ENCODE measurements at places on chromosomes 16 and 17.

DNA sequence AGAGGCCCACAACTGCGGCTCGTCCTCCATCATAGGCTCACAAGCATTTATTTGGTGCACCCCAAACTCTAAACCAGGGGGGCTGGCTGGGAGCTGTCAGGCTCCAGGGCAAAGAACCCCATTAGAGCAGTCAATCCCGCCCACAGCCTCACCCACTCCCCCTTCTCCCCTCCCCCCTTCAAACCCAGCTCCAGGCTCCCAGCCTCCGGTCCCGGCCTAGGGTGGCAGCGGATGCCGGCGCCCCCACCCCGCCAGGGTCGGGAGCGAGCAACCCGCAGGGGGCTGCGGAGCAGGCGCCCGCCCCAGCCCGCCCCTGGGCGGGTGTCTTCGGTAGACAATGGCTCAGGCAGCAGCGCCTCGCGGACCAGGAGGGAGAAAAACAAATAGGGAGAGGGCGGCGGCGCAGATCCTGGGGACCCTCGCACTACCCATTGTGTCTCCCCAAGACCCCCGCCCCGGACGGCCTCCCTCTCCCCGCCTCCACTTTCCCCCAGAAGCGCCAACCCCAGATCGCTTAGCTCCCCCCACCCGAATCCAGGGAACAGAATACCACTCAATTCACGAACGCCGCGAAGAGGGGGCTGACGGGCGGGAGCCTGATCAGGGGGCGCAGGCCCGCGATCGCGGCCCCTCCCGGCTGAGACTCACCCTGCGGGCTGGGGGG is 572 bp downstream of the FAM171A2 start:
- no peak for DNase-seq

GRCh38 chr16:65307286-65307685 is 185.4 kb upstream of the CDH11 start:
- DNase-seq = no peak

GRCh38 chr17:2282297-2282873 is 21.2 kb downstream of the SMG6 start:
- DNase-seq = peak; percentile 66

DNA sequence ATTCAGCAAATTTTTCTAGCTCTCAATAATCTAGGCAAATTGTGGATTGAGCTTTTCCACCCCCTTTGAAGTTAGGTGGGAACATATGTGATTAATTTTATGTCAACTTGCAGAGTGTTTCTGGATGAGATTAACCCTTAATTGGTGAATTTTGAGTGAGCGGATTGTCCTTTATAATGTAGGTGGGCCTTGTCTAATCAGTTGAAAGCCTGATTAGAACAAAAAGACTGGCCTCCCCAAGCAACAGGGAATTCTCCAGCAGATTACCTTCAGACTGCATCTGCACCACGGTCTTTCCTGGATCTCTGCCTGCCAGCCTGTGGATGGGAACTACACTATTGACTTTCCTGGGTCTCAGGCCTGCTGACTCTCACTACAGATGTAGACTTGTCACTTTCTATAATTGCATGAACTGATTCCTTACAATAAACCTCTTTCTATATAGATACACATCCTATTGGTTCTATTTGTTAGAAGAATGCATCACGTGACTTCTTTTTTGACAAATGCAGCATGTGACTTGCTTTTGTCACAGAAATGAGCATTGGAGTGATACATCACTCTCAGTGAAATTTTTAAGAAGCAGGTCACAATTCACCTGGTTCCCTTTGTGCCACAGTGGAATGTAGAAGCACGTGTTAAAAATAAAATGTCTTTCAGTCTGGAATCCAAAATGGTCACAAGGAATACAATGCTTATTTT is 1038.3 kb downstream of the CDH11 start:
- DNase-seq = no peak

GRCh38 chr16:3863587-3863986 is 16.9 kb downstream of the CREBBP start:
- DNase-seq = no peak

DNA sequence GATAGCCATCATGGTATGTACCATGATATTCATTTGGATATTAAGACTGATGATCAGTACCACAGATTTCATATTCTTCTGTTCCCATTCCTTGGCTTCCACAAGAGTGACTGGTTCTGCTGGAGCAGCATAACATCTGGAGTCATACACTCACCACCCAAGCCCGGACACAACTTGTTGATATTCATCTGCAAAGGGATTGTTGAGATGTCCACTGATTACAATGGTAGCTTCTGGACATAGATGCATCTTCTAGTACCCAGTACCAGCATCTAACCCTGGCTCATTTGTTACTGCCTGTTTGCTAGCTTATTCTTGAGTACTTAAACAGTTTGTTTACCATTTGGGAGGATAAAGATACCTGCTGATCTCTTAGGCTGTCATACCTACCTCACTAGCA is 235.7 kb upstream of the AXIN2 start:
- DNase-seq = no peak

GRCh38 chr16:62568926-62569325 is 532.7 kb upstream of the CDH8 start:
- no peak for DNase-seq

DNA sequence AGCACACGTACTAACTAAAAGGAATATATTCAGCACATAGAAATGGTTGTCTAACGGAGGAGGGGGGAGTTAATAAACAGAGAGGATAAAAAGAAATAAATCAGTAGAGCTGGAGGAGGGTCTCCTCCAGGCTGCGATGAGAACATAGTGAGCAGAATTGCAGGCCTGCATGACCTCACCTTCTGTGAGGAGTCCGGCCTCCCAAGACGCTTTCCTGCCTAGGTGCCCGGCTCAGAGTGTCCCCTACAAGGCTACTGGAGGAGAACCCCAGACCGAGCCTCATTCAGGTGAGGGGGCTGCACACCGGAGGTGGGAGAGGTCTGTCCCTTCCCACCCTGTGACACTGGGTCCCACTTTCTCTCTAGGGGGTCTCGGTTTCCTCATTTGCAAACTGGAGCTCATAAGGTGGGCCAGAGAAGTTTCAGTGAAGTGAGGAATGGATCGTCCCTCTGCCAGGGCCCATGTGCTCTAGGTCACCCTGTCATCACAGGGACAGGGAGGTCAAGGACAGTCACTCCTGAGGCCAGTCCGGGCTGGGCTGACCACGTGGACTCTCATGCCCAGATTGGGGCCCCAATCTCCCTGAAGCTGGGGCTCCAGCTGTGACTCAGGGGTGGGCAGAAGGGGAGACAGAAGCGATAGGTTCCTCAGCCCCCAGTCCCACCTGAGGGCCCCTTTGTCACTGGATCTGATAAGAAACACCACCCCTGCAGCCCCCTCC is 3.3 kb upstream of the HBM start:
- no peak for DNase-seq

DNA sequence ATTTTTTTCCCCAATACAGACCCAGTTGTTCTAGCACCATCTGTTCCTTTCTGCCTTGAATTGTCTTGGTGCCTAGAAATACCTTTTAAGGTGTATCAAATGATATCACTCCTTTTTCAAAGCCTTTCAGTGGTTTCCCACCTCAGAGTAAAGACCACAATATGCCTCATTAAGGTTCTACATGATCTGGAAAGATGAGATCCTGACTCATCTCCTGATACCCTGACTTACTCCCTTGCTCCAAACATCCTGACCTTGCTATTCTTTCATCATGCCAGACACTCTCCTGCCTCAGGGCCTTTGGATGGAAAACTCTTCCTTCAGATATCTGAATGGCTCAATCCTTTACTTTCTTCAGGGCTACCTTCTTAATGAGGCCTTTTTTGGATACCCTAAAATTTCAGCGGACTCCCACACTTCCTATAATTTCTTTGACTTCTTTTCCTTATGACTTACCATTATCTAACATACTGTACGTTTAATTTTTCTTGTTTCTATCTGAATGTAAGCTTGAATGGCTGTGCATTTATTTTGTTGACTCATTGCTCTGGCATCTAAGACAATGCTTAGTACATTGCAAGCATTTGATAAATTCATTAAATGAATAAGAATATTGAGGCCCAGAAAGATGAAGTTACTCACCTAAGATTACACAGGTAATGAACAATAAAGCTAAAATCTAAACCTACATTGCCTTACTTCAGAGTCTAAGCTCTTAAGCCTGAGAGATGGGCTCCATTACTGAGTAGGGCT is 19.2 kb downstream of the FLOT2 start:
- DNase-seq = no peak

DNA sequence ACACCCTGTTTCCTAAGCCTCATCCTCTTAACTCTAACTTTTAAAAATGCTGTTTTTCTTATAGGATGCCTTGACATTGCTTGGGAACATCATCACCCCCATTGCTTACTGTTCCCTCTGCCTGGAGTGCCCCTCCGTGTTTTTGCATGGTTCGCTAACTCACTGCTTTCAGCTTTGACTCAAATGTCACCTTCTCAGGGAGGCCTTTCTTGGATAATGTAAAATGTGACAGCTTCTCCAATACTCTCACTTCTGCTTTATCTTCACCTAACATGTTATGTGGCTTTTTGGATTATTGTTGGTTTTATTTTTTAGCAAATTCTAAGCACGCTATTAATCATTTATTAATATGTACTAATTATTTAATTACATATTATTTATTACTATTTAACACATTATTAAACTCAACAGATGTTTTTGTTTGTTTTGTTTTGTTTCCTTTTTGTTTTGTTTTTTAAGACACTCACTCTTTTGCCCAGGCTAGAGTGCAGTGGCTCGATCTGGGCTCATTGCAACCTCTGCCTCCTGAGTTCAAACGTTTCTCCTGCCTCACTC is 3.8 kb downstream of the CRYM start:
- no peak for DNase-seq

- DNase-seq = no peak
Measured at GRCh38 chr16:2524339-2524938, 4.3 kb downstream of the AMDHD2 start.

DNA sequence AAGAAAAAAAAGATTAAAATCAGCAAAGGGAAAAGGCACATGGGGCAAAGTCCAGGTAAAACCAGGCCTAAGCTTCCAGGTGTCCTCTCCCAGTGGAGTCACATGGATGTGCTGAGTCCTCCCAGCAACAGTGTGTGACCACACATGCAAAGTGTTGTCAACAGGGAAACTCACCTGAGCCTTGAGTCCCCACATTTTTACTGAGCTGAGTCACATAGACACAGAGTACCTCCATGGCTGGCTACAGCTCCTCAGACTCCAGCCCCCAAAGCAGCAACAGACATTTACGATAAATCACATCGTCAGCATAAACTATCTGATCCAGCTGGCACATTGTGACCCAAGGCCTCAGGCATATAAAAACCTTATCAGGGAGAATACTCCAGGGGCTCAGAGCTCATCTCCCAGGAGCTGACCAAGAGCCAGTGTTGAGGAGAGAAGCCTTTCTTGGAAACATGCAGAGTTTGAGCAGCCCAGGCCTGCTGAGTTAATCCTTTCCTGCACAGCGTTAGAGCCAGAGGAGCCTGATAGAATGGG is 20.5 kb downstream of the ERCC4 start:
- DNase-seq = no peak

- DNase-seq = peak; percentile 76
Measured at GRCh38 chr16:29825145-29826044, 5.1 kb downstream of the MVP start.

DNA sequence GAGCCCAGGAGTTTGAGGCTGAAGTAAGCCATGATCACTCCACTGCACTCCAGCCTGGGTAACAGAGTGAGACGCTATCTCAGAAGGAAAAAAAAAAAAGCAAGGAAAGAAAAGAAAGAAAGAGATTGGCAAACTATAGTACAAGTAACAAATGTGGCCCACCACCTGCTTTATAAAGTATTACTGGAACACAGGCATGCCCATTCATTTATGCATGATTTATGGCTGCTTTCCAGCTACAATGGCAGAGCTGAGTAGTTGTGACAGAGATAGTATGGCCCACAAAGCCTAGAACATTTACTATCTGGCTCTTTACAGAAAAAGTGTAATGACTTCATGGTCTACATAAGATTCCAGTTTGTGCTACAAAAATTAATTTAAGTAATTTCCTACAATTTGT is 23.6 kb downstream of the C16orf87 start:
- no peak for DNase-seq

DNA sequence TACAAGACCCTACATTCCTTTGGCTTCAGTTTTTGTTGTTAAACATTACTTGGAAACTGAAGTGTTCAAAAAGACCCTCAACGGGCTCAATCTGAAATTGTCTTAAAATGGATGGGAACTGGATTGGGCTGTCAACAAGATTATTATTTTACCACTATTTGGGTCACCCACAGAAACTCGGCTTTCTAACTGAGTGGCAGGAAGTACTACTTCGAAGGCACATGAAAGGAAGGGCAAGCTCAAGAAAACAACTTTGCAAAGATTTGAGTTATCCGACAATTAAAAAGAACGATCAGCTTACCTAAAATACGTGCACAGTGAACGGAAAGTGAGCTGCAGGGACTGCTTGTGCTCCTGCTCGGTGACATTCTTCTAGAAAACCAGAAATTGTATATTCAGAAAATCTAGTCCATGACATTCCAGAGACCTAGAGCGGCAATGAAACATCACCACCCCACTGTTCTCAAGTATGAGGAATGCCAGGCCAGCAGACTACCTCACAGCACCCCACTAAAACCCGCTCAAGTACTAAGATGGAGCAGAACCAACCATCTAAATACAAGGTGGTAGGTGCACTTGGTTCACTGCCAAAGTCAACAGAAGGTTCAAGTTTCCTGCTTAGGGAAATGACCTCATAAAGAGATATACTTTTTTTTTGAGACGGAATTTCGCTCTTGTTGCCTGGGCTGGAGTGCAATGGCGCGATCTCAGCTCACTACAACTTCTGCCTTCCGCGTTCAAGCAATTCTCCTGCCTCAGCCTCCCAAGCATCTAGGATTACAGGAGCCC is 60.5 kb downstream of the ZZEF1 start:
- no peak for DNase-seq

GRCh38 chr17:81002409-81003361 is 11.0 kb downstream of the CHMP6 start:
- DNase-seq = no peak

DNA sequence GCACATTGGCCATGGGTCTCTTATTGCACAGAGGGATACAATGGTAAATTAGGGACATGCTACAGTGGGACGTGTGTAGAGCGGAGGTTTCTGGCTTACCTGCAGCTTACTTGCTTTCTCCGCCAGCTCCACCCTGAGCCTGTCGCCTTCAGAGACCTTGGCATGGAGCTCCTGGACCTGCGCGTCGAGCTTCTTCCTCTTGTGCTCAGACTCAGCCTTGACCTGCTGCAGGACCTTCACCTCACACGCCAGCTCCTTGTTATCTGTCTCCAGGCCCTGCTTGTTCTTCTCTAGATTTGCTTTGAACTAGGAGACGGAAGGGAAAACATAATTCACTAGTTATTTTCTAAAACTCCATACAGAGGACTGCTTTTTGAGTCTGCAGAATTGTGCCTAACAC is 63.5 kb downstream of the NDEL1 start:
- no peak for DNase-seq

GRCh38 chr17:30235386-30236296 is at the start of gene SLC6A4:
SLC6A4 (minus strand) TSS chr17:30235697; CDS start chr17:30221958, 13,739 bp downstream.
- no peak for DNase-seq
